Stimulated activated CD4-positive, alpha-beta T cell treated with anti-CD3 and anti-CD28 coated beads, Interleukin-4, amount 100 ng/mL, for 24 hours (primary cell): ENCODE measurements at places on chromosomes 16 and 17.

- DNase-seq = no peak
These were observed 775 bp upstream of the SP6 start for GRCh38 chr17:47851764-47852112.

DNA sequence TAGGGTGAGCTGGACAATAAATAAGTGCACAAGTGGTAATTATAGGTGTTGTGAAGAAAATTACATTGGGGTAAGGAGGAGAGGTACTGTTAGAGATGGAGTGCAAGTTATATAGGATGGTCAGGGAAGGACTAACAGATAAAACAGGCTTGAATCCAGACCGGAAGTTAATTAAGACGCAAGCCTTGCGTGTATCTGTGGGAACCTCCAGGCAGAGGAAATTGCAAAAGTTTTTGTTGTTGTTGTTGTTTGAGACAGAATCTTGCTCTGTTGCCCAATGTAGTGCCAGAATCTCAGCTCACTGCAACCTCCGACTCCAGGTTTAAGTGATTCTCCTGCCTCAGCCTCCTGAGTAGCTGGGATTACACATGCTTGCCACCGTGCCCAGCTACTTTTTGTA is 2.4 kb upstream of the ZNF18 start:
- DNase-seq = no peak

GRCh38 chr16:47574091-47575054 is 113.2 kb downstream of the PHKB start:
- peak; percentile 59 for DNase-seq

GRCh38 chr17:4859816-4860625 is 26.9 kb downstream of the MINK1 start:
- DNase-seq = no peak

GRCh38 chr17:57636985-57637665 is 108.0 kb downstream of the CCDC182 start:
- no peak for DNase-seq

DNA sequence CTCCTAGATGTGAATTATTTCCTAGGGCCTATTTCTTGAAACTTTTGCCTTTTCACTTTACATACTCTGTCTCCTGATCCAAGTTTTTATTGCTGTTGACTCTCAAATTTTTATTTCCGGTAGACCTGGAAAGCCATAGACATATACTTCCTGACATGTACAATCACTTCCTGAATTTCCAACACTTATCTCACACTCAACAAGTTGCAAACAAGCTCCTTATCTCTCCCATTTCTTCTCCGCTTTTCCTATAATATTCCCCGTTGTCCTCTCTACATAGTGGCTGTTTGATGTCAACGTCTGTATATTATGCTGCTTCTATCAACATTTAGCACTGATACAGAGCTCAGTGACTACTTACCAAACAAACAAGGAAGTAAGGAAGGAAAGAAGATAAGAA is 59.3 kb downstream of the IKZF3 start:
- DNase-seq = no peak
